ENCODE measurements at places on chromosomes 7 and 10.

DNA sequence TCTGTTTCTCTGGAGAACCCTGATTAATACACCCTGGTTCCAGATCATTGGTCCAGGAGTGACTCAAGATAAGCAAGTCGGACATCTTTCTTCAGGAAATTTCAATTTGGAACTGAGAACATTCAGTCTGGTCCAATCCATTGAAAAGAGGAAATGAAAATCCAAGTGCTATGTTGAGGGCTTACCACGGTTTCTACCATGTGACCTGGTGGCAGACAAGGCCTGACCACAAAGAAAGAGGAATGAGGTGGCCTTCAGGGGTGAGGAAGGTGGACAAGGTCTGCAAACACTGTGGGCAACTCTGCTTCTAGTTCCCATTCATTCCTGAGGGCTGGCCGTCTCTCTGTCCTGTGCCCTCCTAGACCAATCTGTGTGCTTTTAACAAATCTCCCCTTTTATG lies 149.2 kb upstream of the GHITM start:
- DNase-seq: no peak

DNA sequence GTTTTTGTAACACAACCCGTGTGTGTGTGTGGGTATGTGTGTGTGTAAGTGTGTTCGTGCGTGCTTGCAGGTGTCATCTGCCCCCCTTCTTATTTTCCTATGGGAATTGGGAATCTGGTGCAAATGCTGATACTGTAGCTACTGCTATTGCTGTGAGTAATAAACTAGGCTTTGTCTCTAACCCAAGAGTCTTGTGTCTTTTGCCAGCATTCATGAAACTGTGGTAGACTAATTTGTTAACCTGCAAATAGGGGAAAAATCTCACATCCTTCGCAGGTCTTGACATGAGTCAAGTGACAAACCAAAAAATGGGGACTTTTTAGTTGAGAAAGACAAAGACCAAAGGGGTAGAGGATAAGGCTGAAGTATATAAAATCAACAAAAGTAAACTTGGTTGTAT lies 57.9 kb upstream of the FAM133B start:
- no peak for DNase-seq

DNA sequence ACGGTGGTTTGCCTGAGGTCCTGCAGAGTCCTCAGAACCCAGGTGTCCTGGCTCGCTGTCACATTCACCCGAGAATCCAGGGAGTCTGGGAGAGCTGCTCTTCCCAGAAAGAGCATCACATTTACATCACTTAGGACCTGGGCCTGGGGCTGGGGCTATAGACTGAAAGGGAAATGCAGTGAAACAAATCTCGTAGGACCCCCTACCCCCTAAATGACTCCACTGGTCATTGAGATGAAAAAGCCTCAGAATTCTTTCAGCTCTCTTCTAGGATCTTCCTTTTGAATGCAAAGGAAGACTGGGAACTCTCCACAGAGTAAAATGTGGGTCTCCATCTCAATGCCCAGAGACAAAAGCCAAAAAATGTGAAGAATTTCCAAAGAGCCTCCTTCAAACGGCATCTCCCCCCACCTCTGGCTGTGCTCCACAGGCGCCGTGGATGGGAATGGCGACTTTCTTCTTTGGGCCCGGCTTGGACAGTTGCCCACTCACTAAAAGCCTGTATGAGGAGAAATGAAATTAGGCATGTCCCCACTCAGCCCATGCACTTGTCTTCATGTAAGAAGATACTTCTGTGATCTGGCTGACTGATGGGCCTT lies 49.0 kb upstream of the PODXL start:
- DNase-seq: no peak

DNA sequence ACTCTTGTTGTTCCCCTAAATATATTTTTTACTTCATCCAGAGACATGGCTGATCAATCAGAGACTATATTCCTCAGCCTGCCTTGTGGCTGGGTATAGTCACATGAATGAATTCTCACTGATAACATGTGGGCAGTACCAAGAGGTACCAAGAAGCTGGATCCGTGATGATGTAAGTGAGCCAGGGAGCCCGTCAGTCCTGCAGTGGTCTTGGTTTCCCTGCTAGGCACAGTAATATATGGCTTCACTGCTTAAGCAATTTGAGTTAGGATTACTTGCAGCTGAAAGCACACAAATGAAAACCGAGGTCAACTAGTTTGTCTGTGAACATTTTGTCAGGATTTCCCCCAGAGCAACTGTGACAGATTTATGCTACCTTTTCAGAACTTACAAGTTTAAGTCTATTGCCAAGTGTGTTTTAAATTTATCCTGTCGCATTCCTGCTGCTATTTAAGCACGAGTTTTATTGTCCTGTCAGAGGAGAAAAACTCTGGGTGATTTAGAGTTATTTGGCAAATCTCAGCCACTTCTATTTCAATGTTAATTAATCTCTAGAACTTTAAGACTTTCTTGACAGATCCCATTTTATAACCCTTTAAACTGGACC lies 381.8 kb downstream of the PHF14 start:
- DNase-seq: no peak

- no peak for DNase-seq
Observed at GRCh38 chr10:46306516-46307184, 19.9 kb downstream of the ANTXRL start.

GRCh38 chr10:57952741-57953140 lies 315.0 kb downstream of the IPMK start:
- no peak for DNase-seq

GRCh38 chr7:83629117-83629880 lies 19.6 kb downstream of the SEMA3E start:
- DNase-seq: no peak

DNA sequence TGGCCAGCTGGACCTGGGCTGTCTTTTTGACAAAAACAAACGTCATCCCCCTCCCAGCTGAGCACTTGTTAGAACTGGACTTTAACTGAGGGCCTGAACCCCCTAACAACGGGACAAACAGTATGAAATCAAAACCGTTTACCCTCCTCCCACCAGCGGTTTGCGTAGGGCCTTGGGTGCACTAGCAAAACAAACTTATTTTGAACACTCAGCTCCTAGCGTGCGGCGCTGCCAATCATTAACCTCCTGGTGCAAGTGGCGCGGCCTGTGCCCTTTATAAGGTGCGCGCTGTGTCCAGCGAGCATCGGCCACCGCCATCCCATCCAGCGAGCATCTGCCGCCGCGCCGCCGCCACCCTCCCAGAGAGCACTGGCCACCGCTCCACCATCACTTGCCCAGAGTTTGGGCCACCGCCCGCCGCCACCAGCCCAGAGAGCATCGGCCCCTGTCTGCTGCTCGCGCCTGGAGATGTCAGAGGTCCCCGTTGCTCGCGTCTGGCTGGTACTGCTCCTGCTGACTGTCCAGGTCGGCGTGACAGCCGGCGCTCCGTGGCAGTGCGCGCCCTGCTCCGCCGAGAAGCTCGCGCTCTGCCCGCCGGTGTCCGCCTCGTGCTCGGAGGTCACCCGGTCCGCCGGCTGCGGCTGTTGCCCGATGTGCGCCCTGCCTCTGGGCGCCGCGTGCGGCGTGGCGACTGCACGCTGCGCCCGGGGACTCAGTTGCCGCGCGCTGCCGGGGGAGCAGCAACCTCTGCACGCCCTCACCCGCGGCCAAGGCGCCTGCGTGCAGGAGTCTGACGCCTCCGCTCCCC lies at the start of gene IGFBP1:
Gene IGFBP1, plus strand, starts transcription at position 304 of the 808 bp plus-strand sequence. Its CDS starts 165 bp downstream, at position 469.
- no peak for DNase-seq

- no peak for DNase-seq
Observed at GRCh38 chr7:151456782-151457181, 16.8 kb upstream of the CRYGN start.

DNA sequence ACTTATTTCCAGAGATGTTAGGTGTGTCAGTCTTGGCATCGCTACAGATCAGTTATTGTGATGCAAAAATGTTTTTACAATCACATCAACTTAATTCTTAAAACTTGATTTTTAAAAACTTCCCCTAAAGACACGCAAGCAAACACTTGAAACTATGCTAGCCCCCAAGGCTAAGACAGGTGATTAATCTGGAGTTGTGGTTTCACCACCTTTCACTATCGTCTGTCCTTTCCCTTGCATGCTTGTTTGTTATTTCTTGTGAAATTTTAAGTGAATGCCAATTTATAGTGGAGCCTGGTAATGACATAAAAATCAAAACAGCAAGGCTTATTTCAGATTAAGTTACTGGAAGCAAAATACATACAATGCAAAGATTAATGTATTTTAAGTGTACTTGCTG lies 70.4 kb downstream of the SLC35B4 start:
- DNase-seq: no peak

GRCh38 chr7:118467381-118467780 lies 242.9 kb downstream of the ANKRD7 start:
- DNase-seq: no peak

- no peak for DNase-seq
Observed at GRCh38 chr7:40716052-40716451, 581.2 kb downstream of the SUGCT start.

DNA sequence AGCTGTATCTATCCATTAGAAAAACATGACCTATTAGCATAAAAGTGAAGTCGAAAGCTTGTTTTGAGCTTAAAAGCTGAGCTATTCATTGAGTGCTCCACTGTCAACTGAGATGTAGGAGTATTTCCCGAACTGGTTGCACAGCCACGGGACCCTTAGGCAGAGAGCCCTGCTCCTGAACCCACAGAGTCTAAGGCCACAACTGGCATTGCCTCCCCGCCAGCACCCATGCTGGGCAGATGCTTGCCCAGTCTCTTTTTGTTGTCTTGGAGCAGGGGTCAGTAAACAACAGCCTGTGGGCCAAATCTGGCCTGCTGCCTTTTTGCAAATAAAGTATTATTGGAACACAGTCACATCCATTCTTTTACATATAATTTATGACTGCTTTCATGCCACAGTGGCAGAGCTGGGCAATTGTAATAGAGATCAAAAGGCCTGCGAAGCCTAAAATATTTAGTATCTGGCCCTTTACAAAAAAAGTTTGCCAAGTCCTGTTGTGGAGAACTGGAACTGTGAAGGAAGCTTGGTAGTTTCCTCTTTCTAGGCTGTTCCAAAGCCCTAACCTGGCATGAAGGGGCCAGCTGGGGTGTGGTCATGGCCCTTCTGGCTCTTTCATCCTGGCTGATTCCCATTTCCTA lies 58.4 kb upstream of the WAPL start:
- DNase-seq: no peak

GRCh38 chr10:123506455-123506854 lies 159.7 kb upstream of the GPR26 start:
- no peak for DNase-seq

GRCh38 chr7:104264285-104264684 lies 56.5 kb upstream of the ORC5 start:
- DNase-seq: no peak

DNA sequence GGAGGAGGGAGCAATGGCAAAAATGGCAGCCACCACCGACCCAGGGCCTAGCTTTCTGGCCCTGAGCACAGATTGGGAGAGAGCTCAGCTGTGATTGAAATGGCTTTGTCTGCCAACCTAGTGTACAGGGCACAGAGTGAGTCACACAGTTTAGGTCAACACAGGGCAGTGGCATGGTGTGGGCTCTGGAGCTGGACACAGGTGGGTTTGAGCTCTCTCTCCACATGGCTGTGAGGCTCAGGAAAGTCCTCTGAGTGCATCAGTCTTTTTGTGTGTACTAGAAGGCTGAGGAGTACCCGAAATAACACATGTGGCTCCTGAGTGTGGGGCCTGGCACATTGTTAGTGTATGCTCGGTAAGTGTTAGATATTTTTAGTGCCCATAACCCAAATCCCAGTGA lies 60.2 kb upstream of the LOXL4 start:
- DNase-seq: no peak

DNA sequence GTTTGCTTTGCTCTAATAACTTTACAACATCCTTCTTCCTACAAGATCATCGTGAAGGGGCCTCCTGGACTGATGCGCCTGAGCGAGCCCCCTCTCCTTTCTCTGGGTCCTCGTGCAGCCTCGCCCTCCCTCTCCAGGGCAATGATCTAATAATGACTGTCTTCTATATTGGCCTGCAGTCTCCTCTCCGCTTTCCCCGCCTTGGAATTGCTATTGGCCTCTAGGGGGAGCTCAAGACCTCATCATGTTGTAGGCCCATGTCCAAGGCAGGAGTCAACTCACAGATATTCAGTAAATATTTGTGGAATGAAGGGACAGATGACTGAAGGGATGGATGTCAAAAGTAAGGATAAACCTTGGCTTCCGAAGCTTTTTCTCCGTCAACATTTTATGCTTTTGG lies 1180.3 kb downstream of the TYW1 start:
- DNase-seq: peak; percentile 78

DNA sequence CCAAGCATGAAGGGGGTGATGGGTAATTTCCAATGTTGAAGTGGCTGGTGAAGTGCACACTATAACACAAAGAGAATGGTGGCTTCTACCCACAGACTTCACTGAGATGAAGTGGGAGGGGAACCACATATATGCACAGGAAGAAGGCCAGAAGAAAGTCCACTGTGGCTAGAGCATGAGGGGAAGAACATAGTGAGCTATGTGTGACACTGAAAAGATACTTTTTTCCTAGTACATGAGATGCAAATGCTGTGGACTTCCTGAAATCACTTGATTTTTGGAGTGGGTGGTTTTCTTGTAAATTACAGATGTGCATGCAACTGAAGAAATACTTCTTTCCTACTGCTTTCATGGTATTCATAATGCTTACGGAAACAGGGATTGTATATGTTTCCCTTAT lies 115.6 kb upstream of the PHYHIPL start:
- DNase-seq: no peak

- no peak for DNase-seq
Observed at GRCh38 chr7:150322833-150323681, at the start of the genes ACTR3C and LRRC61. ACTR3C (minus strand) TSS chr7:150323545; CDS start chr7:150295296, 28,249 bp downstream. LRRC61 (plus strand) TSS chr7:150323355; CDS start chr7:150336862, 13,507 bp downstream.

- no peak for DNase-seq
Observed at GRCh38 chr7:139394540-139394939, 34.8 kb downstream of the LUC7L2 start.

DNA sequence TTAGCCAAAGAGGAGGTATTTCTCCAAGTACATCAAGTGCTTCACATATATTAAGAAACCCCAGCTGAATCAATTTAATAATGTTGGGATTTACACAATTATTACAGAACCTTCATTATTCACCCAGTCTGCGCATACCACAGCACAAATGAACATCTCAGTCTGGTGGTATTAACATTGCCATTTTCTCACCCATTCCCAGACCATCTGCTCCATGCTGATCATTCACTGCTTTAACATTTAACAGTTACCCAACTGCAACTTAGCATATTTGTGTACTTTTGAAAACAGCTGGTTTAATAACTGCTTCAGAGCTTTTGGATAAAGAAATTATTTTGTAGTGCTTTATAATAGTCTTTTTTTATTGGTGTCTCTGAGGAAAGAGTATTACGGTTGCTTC lies 1072.1 kb downstream of the NXPH1 start:
- DNase-seq: no peak

DNA sequence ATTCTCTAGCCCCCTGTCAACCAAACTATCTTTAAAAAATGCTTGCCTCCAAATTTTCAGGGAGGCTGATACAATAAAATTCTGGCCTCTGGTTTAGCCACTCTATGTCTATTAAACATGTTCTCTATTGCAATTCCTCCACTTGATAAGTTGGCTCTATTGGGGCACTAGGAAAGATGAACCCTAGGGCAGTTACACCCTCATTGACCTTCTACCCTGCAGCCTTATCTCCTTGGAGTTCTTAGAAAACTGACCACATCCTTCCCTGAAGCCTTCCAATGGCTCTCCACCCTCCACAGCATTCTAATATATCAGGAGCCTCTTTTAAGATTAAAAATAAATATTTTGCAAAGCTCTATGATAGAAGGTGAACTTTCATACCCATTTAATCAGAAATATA lies 30.6 kb downstream of the SVOPL start:
- DNase-seq: no peak

- no peak for DNase-seq
Observed at GRCh38 chr10:30911303-30911863, 120.3 kb downstream of the ZNF438 start.

GRCh38 chr7:51328351-51328801 lies 11.8 kb upstream of the COBL start:
- no peak for DNase-seq

GRCh38 chr7:6502886-6503285 lies 48.4 kb downstream of the GRID2IP start:
- no peak for DNase-seq

- DNase-seq: no peak
Observed at GRCh38 chr7:47357863-47358262, 224.0 kb downstream of the TNS3 start.
